Stimulated activated CD4-positive, alpha-beta T cell treated with anti-CD3 and anti-CD28 coated beads, Interleukin-12 subunit alpha, Interleukin-12 subunit beta, amount 100 ng/mL, for 48 hours (primary cell): ENCODE measurements at places on chromosomes 6 and 20.
A peak's percentile ranks its signal among the peaks of the same experiment; 100 is the strongest.

GRCh38 chr20:53677447-53678314, 84.0 kb upstream of the ZNF217 start:
- DNase-seq, result no peak

DNA sequence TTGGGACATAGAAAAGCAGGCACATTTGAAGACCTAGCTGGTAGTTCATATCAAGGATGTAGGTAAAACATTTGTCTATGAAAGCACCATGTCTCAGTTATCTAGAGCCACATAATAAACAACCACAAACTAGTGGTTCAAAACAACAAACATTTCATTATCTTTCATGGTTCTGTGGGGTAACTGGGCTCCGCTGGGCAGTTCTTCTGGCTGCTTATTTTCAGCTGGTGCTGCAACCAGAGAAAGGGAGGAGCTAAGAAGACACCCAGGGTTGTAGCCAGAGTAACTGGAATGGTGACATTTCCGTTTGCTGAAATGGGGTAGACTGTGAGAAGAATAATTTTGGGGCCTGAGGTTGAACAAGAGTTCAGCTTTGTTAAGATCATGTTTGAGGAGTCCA, 145.7 kb upstream of the SULF2 start:
- no peak for DNase-seq

DNA sequence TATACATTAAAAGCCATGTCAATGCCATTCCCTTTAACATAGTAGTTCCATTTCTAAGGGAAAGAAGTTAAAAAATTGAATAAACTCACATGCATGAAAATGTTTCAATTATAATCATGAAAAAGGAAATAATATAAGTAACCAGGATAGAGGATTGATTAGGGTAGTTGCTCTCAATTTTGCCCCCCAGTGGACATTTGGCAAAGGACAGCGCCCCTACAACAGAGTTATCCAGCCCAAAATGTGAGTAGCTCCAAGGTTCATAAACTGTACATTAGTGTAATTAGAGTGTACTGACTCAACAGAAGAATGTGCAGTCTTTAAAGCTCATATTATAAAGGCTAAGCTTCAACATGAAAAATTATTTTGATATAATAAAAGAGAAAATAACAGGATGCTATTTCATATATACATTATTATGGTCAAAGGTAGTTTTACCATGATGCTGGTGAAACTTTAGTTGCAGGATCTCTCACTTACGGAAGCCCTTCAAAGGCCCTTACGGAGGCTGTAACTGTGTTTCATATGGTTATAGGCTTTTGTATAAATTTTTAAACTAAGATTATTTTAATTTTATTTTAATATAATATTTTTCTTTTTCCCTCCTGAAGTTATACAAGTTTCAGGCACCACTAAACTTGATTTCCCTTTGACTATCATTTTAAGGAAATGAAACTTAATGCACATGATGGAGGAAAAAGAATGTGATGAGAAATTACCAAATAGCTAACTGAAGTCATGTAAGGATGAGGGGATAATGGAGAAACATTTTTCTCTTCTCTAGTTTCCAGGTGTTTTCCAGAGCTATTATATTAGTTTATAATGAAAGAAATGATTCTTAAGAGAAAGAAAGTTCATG, 403.6 kb downstream of the PLCB1 start:
- DNase-seq, result no peak

- no peak for DNase-seq
Observed at GRCh38 chr6:135310291-135310690, 129.2 kb downstream of the MYB start.

DNA sequence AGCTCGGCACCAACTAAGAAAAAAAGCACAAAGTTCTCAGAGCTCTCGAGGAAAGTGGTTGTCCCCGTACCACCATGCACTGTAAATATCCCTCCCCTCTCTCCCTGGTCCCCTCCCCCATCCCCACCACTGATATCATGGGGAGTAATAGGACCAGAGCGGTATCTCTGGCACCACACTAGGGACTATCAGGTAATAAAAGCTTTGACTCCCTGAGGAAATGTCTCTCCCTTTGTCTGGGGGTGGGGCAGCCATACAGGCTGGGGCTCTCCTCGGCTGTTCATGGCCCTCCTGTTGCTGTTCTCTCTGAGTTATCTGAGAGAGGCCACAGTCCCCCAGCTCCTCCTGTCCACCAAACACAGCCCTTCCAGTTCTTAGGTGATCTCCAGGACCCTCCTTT, 5.0 kb upstream of the GNRH2 start:
- DNase-seq, result no peak

DNA sequence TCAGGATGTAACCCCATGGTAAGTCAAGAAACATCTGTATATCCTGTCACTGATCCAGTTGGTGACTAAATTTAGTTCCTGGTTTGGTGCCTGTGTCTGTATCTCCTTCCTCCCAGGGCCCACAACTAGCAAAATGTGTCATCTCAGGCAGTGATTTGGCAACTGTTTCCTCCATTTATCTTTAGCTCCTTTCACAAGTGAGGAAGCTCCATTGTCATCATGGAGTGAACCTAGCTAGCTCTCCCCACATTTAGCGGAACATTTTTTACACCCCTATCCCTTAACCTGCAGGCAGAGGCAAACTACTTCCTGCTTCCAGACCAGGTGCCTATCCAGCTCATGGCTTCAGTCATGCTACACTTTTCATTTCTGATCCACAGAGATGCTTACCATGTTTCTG, 99.5 kb downstream of the IPCEF1 start:
- no peak for DNase-seq

GRCh38 chr6:149566410-149567193, 427 bp downstream of the GINM1 start:
- DNase-seq, result peak; percentile 29

DNA sequence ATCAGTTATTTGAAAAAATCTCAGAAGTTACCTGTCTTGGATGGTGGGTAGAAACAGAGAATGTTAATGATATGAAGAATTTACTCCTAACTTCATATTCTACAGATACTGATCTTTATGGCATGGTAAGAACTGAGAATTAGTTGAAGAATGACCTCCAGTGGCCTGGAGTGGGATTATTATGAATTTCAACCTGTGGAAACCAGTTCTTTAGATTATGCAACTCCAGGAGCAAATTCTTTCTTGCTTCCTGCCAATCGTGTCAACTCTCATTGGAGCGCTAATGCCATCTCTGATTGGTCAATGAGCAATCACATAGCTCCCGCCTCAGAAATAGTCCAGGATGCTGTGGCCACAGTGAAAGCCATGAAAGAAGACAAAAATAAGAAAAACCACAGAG, 40.6 kb downstream of the LYRM2 start:
- DNase-seq, result no peak

- DNase-seq, result no peak
Observed at GRCh38 chr6:113304116-113304515, 553.0 kb upstream of the MARCKS start.

DNA sequence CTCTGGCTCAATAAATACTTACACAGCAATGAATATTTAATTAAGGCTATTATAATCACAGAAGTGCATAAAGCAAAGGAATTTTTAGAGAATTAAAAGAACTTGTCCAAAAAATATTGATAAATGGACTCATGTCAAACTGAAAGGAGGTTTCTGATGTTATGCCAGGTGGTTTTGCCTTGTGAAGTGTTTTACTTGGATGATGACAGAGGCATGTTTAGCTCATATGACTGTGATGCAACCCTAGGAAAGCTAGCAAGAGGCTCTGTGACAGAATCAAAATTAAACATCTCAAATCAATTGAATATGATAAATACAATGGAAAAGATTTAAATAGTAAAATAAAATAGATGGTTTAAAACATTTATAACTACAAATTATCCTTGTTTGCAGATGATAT, 137.3 kb downstream of the TMEM200A start:
- no peak for DNase-seq

GRCh38 chr6:81476881-81477280, 275.6 kb downstream of the TENT5A start:
- no peak for DNase-seq

DNA sequence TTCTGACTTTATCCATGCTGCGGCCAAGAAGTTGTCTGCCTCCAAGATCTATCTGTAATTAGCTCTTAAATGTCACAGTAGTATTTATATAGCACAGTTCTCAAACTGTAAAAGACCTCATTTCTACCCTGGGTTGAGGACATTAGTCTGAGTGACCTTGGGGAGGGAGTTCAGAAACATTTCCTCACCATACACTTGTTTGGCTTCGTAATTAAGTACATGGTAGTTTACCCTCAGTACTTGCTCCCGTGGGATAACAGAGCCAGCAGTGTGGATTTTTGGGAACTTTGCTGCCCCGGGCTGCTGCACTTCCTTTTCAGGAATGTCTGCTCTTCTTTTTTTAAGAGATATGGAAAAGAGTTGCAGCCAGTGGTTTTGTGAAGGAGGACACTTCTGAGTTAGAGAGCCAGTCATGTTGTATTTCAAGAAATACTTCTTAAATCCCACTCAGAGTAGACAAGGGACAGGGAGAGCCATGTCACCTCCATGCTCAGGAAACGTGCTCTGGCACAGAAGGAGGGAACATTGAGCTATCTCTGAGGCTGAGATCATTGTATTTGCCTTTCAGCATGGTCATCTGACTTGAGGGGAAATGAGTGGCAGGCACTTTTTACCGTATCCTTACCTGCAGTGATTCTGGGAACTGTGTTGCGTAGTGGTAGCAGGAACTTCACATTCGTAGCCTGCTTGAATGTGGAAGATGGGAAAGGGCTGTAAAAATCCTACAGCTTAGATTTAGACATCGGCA, 33.6 kb downstream of the RPRD1B start:
- no peak for DNase-seq

GRCh38 chr20:48102076-48102787, 317.0 kb upstream of the SULF2 start:
- no peak for DNase-seq

DNA sequence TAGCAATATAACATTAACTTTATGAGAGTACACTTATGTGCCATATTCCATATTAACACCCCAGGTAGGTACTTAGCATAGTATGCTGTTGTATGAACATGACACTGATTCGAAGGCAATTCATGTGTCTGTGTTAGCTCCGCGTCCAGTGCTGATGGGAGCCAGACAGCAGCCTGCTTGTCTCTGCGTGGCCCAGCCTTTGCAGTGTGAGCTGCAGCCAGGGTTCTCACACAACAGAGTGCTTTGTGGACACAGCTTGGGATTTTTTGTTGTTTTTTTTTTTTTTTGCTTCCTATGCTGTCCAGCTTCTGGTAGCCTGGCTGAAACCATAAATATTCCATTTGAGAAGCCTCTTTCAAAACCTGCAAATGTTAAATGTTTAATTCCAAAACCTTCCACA, 350.9 kb downstream of the SMOC2 start:
- no peak for DNase-seq
